ENCODE measurements at places on chromosomes 7 and 10.

DNA sequence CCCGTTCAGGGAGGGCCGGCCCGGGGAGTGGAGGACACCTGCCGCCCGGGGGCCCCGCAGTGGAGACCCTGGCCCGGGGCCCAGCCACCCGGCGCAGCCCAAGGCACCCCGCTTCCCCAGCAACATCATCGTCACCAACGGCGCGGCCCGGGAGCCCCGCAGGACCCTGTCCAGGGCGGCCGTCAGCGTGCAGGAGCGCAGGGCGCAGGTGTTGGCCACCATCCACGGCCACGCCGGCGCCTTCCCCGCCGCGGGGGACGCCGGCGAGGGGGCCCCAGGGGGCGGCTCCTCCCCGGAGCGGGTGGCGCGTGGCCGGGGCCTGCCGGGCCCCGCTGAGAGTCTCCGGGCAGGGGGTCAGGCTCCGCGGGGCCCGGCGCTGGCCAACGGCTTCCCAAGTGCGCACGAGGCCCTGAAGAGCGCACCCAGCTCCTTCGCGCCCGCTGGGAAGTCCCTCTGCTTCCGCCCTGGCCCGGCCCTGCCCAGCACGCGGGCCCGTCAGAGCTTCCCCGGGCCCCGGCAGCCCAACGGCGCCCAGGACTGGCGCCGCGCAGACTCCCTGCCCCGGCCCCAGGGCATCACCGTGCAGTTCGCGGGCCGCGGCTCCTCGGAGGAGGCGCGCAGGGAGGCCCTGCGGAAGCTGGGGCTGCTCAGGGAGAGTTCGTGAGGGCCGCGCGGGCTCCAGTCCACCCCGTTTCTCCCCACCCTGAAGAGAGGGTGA is 46.7 kb downstream of the PROSER2 start:
- DNase-seq = no peak

- no peak for DNase-seq
Measured at GRCh38 chr7:21617916-21618390, 75.1 kb downstream of the DNAH11 start.

- no peak for DNase-seq
Measured at GRCh38 chr7:122919643-122920181, 33.5 kb upstream of the CADPS2 start.

- DNase-seq = no peak
Measured at GRCh38 chr7:85011127-85011526, 175.7 kb downstream of the SEMA3D start.

DNA sequence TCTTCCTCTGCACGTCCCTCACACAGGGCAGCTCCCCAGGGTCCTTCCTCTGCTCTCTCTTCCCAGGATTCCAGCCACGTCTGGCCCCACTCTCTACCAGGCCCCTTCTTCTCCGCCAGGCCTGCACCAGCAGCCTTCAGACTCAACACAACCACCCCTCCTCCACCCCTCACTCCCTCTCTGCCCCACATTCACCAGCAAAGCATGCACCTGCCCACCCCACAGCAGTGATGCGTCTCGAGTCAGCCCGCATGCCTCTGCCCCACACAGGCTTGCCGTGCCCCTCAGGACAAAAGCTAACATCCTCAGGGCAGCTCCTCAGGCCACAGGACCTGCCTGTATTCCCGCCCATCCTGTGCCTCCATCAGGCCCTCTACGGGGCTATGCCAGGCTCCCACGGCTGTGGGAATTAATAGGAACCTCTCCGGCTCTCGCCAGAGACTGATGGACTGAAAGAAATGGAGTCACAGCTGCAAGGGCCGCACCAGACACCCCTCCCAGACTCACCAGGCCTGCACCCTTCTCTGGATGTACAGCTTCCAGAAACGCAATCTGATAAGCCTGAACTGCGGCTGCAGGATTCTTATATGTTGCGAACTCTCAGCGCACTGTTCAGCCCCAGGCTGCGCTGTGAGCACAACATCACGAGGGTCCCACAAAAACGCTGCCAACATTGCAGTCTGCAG is 100.1 kb downstream of the CYTH3 start:
- DNase-seq = no peak

DNA sequence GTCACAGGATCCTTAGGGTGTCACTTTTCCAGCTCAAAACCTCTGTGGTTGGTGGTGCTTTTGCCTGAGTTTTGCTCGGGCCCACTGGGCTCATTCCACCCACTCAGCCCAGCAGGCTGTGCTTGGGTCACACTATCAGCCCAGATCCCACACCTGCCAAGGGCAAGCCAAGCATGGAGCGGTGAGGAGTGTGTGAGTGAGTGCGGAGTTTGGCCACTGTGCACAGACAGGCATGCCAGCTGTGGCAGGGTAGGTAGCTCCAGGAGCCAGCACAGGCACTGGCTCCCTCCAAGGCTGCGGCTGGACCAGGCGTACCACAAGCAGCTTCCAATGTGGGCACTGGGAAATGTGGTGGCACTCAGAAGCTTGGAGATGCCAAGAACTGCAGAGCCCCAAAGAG is 43.9 kb upstream of the TECTB start:
- no peak for DNase-seq

- DNase-seq = no peak
Measured at GRCh38 chr10:97520978-97521761, 22.4 kb downstream of the UBTD1 start.

DNA sequence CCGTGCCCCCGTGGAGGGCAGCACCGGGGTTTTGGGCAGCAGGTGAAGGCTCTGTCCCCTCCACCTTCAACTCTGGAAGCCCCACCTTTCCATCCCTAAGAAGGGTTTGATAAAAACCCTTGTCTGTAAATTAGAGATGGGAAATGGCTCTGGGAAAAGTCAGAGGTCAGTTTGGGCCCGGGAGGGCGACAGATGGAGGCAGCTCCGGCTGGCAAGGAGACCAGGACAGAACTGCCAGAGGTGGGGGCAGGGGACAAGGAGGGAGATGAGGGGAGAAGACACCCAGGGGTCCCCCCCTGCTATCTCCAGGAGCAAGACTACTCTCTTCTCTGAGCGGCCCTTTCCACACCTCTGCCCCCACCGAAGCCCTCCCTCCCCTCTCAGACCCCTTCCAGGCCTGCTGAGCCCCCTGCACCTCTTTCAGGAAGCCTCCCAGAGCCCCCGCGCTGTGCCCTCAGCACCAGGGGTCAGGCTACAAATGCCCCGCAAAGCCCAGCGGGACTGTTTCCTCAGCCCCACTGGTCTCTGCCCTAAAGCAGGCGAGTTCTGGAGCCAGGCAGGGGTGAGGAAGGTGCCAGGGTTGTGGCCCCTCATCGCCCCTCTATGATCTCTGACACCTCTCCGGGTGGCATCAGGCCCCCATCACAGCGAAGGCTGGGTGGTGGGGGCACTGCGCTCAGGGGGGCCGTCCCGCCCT is 980 bp upstream of the SH2B2 start:
- DNase-seq = no peak

DNA sequence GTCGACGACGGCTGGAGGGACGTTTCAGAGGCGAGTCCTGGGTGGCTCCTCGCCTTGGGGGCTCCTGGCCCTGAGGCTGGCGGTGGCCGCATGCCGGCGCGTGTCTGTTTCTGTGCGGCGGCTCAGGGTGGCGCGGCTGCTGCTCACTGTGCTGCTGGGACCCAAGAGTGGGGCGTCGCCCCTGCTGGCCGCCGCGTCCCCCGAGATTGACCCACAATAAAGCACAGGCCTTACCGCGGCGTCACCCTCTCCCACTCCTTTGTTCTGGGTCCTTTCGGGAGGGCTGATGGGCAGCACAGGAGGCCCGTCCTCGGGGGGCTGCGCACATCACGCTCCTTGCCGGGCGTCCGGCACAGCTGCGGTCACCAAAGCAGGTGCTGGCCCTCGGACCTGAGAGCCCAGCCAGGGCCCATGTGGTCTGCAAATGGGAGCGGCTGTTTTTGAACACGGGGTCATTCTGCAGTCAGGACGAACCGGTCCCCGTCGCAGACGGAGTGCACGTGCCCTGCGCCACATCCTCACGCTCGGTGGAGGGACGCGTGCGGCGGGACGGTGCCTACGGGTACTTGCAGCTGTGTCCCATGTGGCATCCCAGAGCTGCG is 19.2 kb downstream of the GET4 start:
- no peak for DNase-seq

DNA sequence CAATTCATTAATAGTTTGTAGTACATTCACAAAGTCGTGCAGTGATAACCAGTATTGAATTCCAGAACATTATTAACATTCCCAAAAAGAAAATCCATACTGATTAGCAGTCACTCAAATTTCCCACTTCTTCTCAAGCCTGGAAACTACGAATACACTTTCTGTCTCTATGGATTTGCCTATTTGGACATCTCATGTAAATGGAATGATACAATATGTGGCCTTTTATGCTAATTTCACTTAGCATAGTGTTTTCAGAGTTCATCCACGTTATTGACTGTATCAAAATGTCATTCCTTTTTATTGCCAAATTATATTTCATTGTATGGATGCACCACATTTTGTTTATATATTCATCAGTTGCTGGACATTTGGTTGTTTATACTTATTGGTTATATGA is 78.8 kb downstream of the STK31 start:
- DNase-seq = no peak
